ENCODE measurements at places on chromosomes 7 and 10.

DNA sequence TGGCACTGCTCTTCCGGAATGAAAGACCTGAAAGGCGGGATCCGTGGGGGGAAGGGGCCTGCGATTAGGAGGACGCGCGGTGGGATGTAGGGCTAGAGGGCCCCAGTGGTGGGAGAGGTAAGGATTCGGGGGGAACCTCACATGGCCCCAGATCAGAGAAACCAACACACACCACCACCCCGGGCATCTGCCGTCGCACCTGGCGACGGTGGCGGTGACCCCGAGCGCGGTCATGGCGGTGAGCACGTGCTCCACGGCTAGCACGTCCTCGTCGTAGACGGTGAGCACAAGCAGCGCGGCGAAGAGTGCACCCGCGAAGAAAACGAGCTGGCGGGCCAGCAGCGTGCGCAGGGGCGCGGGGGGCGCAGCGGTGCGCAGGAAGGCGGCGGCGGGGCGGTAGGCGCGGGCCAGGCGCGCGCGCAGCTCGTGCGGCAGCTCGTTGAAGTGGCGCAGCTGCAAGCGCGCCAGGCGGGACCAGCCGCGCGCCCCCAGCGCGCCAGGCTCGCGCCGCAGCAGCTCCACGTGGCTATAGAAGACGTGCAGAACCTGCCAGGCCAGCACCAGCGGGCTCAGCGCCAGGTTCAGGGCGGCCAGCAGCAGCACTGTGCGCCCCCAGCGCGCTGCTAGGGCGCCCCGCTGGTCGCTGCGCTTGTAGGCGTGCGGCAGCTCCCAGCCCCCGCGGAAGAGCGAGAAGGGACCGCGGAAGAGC is 5.7 kb downstream of the ATG9B start:
- DNase-seq: no peak

- DNase-seq: no peak
Measured at GRCh38 chr7:87474533-87475358, 734 bp downstream of the ABCB4 start.

GRCh38 chr10:23106331-23107072 is 11.1 kb downstream of the MSRB2 start:
- DNase-seq: no peak

GRCh38 chr7:94368371-94368791 is 26.3 kb upstream of the COL1A2 start:
- DNase-seq: peak; percentile 96

GRCh38 chr10:24711465-24711864 is 12.2 kb downstream of the ARHGAP21 start:
- no peak for DNase-seq

DNA sequence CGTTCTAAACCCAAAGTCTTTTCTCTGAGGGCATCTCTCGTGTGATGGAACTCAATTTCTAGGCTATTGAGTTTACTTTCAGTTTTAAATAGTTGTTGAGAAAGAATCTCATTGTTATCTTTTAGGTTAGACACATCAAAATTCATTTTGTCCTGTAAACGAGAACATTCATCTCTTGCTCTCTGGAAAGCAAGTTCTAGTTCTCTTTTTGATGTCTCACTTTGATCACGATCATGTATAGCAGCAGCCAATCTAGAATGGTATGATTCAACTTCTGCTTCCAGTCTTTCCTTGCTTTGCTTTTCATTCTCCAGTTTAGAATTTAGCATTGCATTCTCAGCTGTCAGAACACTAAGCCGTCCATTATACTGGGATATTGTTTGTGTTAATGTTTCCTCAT is 65.1 kb downstream of the ANKRD26 start:
- no peak for DNase-seq

Data from HFF-Myc (cell line).